ENCODE measurements at places on chromosomes 3 and 15.
A peak's percentile ranks its signal among the peaks of the same experiment; 100 is the strongest.

DNA sequence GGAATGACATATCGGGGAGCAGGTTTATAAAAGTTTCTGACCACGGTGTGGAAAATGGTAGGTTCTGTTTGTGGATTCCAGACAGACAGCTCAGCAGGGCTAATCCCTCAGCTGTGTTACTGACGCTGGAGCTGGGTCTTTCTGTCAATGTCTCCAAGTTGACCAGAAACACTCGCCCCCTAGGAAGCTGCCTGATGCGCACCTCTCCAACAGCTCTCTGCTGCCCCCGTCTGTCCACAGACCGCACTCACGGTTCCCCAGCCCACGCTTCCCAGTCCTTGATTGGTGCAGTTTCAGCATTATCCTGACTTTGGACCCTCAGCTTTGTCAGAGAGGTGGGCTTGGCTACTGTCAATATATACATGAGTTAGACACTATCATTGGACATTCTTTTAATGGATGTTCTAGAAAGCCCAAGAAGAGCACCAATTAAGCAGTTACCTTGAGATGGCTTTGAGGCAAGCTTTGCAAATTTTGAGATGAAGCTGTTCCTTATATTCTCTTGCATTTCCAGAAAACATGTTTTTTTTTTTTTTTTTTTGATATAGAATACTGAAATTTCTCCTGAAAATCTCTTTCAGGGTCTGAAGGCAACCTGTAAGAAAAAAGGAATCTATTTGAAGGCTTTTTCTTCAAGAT lies 98.9 kb upstream of the TBC1D5 start:
- DNase-seq, result peak; percentile 73

- DNase-seq, result no peak
Observed at GRCh38 chr3:48215466-48215865, 7.8 kb upstream of the CAMP start.

- no peak for DNase-seq
Observed at GRCh38 chr3:111700054-111700453, 104.9 kb upstream of the ZBED2 start.

DNA sequence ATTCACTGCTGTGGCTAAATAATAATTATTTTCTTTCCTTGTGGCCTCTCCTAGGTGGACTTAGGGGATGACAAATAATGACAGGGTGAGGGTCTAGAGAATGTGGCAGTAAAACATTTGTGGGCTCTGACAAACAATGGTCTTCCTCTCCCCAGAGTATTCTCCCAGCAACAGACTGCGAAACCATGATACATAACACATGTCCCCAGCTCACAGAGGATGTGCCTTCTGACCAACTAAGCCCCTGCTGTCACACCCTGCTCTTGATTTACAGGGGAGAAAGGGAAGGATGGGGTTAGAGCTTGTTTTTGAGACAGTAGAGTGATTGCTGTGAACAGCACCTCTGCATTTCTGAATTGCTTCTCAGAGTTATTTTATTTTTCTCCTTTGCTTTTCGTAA lies 116.6 kb upstream of the CTDSPL start:
- no peak for DNase-seq

- no peak for DNase-seq
Observed at GRCh38 chr15:96076350-96076749, 254.2 kb upstream of the NR2F2 start.

DNA sequence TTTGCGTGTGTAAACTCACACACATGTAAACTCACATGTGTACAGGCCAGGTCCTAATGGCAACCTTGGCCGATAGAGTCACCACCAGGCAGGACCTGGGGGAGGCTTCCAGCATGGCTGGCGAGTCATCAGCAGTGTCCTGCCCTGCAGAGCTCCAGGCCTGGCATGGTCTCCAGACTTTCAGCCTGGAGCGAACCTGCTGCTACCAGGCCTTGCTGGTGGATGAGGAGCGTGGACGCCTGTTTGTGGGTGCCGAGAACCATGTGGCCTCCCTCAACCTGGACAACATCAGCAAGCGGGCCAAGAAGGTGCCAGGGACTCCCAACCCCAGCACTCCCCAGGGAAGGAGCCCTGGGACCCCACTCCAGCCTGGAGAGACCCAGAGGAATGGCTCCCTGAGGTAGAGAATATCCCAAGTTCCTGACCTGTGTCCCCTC lies 1.0 kb downstream of the SEMA3B start:
- no peak for DNase-seq

GRCh38 chr3:173663696-173664111 lies 266.2 kb downstream of the NLGN1 start:
- no peak for DNase-seq

GRCh38 chr3:73072634-73073033 lies 11.2 kb downstream of the EBLN2 start:
- DNase-seq, result peak; percentile 12

DNA sequence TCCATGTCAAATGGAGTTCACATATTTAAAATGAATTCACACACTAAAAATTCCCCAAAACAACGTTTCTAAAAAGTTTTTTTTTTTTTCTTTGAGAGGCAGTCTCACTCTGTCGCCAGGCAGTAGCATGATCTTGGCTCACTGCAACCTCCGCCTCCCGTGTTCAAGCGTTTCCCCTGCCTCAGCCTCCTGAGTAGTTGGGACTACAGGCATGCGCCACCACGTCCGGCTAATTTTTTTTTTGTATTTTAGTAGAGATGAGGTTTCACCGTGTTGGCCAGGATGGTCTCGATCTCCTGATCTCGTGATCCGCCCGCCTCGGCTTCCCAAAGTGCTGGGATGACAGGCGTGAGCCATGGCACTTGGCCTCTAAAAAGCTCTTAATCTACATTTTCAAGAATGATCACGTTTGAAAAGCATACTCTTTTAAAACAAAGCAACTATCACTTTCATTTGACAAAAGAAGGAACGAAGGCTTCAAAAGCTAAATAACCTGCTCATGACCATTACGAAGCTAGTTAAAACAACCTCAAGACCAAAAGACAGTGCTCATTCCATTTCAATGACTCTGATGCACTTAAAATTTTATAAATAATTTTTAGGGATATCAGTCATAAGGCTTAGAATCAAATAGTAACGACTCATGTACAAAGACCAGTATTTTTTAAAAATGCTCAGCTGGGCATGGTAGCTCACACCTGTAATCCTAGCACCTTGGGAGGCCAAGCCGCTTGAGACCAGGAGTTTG lies 5.5 kb downstream of the UBE3A start:
- no peak for DNase-seq

DNA sequence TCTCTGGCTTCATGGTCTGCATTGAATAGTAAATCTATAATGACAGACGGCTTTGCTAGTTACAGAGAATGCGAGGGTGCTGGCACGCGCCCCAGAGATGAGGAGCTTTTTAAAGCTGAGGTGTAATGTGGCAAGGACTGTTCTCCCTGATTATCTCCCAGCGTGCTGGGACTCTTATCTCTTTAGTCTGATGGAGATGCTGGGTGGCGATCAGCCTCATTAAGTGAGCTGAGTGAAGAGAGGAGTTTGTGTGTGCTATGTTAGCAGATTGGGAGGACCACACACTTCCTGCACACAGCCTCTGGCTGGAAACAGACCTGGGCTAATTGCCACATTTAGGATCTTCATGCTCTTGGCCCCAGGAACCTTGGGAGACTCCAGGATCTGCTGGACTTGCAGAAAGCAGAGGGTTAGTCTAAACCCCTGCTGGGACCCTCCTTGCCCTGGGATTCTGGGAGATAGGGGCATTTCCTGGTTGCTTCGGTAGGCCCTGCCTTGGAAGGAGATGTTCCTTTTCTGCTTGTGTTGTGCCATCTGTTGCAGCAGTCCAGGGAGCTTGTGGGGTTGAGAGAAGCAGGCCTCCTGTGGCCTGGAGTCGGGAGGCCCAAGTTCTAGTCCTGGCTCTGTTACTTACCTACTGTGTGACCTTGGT lies 15.0 kb downstream of the PDIA5 start:
- DNase-seq, result no peak

GRCh38 chr15:78104119-78104479 lies 11.7 kb downstream of the SH2D7 start:
- no peak for DNase-seq

- DNase-seq, result no peak
Observed at GRCh38 chr15:62026487-62027262, 33.6 kb downstream of the VPS13C start.

GRCh38 chr15:37837276-37837675 lies 97.2 kb upstream of the TMCO5A start:
- no peak for DNase-seq

DNA sequence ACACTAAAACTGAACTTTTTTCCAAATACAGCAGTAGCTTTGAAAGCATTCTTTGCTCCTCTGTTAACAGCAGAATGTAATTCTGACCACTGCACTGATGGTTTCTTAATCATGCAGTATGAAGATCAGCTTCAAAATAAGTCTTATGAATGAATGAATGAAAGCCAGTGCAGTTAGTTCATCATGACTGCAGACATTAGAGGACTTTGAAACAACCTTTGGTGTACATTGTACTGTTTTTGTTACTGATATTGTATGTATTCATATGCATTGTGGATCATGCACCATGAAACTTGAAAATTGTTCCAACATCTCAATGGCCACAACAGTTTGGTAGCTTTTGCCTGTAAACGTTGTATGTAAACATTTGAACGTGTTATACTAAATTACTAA lies 1.3 kb upstream of the TNIK start:
- no peak for DNase-seq

- DNase-seq, result no peak
Observed at GRCh38 chr3:125624341-125624740, 29.0 kb upstream of the OSBPL11 start.

DNA sequence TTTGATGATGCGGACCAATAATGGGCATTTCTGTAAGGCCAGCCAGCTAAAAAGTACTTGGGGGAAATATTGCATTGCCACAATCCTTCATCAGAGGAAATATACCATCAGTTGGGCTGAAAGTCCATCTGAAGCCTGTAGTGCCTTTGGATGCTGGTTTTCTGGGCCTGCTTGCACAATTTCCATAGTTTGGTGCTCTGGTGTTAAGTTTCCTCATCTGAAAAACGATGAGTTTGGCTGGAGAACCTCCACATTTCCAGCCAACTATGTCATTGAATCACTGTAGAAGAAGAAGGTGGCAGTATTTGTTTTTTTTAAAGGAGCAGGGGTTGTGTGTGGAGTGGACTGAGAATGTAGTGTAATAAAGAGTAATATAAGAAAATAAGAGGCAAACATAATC lies 10.1 kb downstream of the CCNB2 start:
- DNase-seq, result no peak

- DNase-seq, result no peak
Observed at GRCh38 chr3:128179484-128179819, 26.2 kb downstream of the EEFSEC start.

- DNase-seq, result no peak
Observed at GRCh38 chr15:25797936-25798901, 64.9 kb downstream of the ATP10A start.

GRCh38 chr3:10508619-10509260 lies 3.4 kb upstream of the ATP2B2 start:
- DNase-seq, result no peak

GRCh38 chr3:65557899-65558564 lies 480.7 kb downstream of the MAGI1 start:
- no peak for DNase-seq

DNA sequence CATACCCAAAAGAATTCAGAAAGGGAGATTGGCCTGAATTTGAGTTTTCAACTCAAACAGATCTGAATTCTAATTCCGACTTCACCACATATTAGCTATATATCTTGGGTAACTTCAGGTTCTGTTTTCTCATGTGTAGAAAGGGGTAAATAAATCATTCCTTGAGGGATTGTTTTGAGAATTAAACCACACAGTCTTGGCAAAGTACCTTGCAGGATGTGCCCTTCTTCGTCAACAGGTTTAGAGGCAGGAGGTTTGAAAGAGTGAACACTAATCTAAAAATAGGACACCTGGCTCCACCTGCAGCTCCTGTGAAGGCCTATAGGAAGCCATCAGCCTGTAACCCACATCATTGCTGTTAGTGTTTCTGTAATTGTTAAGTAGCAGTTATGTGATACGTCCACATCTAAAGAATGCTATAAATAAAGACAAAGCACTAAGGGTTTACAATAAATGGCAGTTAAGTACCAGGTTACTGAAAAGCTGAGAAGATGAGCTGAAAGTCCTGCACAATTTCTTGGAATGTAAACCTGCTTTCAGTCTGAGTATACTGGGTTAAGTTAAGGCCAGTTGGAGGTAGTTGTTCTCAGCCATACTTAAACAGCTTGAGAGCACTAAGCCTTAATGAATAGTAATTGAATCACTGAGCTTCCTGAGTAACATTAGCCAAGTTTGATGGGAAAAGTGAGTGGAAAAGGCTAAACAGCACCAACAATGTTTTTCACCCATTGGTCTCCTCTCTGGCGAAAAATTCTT lies 6.0 kb downstream of the CCDC80 start:
- DNase-seq, result no peak

Data from bone marrow (tissue), 2 donors.